ENCODE measurements at places on chromosomes 1 and 21.

GRCh38 chr1:207414606-207415108, 39.5 kb upstream of the CR2 start:
- no peak for DNase-seq

GRCh38 chr1:77831976-77832711, 52.7 kb downstream of the MIGA1 start:
- DNase-seq: no peak

GRCh38 chr1:107964336-107965109, 457 bp downstream of the VAV3 start:
- no peak for DNase-seq

DNA sequence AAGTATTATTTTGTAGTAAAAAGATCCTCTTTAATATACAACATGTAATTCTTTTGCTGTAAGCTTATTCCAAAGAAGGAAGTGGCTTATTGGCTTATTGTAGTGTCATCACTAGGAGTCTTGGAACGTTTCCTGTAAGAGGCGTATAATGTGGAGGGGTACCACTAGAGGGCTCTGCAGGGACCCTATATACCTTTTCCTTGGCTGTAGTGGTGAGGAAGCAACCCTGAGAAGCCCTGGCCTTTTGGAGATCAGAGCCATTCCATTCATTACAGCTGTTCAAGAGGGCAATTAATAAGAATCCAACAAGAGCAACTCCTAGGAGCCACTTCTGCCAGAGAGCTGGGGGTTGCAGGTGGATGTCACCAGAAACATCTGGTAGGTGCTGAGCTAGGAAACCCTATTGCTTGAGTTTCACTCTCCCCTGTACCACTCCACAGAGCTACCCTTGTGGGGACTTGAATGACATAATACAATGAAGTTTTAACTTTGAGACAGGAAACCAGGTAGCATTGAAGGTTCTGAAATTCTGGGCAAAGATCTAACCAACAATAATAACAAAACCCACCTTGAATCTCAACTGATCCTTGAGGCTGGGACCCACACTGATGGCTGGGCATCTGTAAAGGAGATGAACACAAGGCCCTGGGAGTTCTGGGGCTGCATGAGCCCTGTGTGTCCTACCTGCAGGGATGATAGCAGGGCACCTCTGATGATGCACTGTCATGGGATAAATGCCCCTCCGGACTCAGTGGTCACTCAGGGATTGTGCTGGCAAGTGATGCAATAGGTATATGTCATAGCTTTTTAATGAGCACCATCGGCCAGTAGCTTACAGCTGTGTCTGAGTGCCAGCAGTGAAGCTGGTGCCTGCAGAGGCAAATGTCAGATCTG, 160.2 kb upstream of the COA6 start:
- DNase-seq: no peak

GRCh38 chr1:167839009-167839408, 74.9 kb downstream of the ADCY10 start:
- no peak for DNase-seq

GRCh38 chr1:114756009-114756892, 1.5 kb downstream of the CSDE1 start:
- DNase-seq: no peak

DNA sequence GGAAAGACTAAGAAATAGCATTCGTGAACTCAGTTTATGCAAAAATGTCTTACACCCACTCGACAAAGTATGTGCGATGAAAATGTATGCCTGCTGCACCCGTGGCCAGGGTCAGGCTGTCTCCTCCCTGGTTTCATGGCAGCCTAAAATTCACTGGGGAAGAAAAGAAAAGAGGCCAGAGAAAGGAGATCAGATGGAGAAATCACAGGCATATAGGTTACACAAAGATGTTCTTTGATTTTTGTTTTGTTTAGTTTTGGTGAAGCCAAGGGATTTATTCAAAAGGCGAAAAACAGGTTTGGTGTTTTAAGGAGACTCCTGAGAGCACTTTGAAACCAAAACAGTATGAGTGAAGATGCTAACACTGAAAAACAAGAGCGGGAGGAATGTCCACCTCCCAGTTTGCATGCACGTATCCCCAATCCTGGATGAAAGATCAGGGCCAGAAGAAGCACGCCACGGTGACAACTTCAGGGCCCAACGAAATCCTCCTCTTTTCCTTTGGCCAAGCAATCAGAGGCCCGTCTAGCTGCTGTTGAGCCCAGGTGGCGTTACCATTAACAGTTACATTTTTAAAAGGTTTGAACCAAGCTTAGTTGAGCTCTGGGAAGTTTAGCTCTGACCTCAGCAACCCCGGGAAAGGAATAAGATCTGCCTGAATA, 992 bp upstream of the SSX2IP start:
- no peak for DNase-seq

- no peak for DNase-seq
Observed at GRCh38 chr1:52674497-52675384, 23.4 kb downstream of the COA7 start.

DNA sequence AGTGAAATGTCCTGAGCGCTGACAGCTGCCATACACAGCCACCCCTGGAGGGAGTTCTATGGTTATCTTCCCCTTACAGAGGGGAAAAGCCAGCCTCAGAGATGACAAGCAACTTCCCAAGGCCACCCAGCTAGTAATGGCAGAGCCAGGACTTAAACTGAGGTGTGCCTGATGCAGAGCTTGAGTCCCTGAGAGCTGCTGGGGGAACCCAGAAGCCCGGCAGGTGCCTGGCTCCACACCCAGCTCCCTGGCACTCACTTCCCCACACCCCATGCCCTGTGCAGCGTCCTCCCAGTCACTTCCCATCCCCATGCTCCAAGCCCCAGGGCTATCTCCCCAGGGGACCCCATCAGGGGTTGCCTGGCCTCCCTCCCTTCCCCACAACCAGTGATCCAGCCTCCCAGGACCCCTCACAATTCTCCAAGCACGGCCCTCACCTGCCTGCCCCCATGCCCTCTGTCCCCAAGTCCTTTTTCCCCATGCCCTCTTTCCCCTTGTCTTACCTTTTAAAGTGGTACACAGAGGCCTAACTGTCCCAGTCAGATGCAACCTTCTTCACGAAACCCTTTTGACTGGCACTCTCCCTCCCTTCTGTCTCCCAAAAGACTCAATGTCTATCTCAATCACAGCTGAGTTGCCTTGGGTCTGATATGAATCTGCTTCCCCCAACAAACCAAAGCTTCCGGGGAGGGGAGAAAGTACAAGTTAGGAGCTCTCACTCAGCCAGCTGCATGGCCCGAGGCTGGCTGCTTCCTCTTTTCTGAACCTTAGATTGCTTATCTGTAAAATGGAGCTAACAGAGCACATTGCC, 39.8 kb upstream of the LRP8 start:
- DNase-seq: no peak

DNA sequence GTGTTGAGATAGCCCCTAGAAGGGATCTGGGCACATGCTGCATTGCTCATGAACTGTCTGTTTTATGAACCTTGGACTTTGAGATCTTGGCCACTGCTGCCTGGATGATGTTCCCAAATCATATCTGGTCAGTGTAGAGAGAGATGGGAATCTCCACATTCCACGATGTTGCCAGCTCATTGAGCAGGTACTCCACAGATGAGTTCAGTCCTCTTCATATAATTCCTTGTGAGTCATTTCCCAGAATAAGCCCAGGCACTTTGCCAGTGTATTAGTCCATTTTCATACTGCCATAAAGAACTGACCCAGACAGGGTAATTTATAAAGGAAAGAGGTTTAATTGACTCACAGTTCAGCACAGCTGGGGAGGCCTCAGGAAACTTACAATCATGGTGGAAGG, 254.0 kb upstream of the RUNX1 start:
- DNase-seq: peak; percentile 90

- DNase-seq: no peak
Observed at GRCh38 chr1:153586347-153586746, 20.7 kb upstream of the S100A2 start.

GRCh38 chr1:242788771-242789170, 264.3 kb upstream of the PLD5 start:
- DNase-seq: no peak

GRCh38 chr1:167722152-167722869, 529 bp downstream of the MPZL1 start:
- no peak for DNase-seq

DNA sequence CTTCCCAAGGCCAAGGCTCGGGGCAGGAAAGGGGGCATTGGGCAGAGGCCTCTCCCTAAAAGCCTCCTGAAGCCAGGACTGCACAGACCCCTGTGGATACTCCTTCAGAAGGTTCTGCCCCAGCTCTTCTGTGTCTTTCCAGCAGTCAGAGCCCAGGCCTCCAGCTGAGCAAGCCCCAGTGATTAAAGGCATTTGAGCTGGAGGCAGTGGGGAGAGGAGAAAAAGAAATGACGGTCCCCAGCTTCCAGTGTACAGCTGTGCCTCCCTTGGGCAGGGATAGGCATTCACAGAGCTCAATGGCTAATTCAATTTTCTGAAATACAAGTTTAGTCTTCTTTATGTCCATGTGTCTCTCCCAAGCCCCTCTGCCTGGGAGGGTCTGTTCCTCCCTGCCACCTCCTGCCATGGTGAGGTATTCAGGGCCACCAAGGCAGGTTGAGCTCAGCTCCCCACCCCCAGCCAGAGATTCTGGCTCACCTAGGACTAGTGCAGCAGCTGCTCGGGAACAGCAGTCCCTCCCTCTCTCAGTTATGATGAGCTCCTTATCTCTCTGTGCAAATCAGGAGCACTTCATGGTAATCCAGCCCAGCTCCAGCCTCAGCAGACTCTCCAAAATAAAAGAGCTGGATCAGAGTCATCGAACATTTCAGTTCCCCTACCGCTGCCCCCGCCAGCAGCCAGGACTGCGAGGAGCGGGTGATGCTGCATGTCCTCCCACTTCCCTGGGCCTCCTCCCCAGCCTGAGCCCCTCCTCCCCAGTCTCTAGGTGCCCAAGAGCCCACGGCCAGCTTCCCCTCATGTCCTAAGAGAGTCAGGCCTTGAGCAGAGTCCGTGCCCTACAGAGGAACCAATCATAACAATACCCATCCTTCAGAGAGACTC, 208.4 kb upstream of the ZC3H12A start:
- no peak for DNase-seq

DNA sequence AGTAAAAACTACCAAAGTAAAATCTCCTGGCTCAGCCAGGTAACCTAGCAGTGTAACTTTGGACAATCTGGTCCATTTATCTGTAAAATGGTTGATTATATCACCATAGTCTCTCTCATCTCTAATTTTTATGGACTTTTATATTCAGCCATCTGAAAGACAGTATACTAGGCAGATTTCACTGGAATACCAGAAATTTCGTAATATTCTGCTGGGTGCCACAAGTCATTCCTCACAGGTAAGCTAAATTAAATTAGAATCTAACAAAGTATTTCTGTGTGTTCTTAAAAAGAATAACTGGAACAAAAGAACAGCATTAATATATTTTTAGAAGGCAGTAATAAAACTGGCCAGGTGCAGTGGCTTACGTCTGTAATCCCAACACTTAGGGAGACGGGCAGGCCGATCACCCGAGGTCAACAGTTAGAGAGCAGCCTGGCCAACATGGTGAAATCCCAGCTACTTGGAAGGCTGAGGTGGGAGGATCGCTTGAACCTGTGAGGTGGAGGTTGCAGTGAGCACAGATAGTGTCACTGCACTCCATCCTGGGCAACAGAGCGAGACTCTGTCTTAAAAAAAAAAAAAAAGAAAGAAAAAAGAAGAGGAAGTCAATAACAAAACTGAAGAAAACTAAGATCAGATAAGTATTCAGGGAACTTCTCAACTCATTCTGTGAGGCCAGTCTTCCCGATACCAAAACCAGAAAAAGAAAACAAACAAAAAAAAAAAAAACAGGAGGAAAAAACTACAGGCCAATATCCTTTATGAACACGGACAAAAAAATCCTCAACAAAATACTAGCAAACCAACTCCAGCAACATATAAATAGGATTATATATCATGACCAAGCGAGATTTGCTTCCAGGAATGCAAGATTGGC, 35.9 kb downstream of the PIK3R3 start:
- no peak for DNase-seq

DNA sequence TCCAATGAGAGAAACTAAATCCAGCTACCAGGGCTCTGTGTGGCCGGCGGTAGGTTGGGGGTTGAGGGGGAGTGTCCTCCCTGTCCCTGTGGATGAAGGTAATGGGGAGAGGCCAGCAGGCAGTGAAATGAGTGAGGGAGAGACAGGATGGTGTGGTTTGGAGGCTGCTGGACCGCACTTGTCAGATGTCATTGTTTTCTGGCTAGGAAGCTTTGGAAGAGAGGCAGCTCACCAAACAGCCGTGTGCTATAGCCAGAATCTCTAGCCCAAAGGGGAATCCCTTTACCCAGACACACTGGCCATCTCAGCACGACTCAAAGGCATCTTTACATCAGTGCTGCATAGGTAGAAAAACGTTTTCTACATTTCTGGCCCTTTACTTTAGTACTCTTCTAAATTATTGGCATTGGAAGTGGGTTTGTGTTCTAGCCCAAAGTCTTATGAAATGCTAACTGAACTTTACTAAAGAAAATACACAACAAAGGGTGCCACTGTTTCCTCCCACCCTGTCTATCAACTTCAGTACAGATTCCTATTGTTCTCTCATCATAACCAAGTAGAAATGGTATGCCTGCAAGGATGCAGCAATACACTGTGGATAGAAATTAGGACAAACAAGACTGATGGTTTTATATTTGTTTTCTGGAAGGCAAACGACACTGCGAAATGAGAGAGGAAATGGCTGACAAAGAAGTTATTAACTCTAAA, 95.9 kb upstream of the COA6 start:
- DNase-seq: no peak

- DNase-seq: no peak
Observed at GRCh38 chr1:10389271-10389973, 9.4 kb upstream of the PGD start.

DNA sequence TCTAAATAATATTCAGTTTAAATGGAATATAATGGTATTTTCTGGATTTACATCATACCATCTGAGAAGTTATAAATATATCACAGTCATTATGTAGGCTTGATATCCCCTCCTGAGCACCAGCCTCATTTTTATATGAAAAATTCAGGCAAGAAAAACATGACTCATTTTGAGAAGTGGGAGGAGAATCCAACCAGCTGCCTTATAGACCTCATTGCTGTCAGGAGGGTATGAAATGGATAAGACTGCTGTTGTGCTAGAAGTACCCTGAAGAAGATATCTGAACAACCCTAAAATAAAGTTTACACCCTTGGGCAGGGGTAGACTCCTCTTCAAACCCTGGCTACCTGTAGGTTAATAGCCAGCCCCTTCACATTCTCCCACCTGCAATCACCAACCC, 8.8 kb downstream of the GIPC2 start:
- DNase-seq: no peak

DNA sequence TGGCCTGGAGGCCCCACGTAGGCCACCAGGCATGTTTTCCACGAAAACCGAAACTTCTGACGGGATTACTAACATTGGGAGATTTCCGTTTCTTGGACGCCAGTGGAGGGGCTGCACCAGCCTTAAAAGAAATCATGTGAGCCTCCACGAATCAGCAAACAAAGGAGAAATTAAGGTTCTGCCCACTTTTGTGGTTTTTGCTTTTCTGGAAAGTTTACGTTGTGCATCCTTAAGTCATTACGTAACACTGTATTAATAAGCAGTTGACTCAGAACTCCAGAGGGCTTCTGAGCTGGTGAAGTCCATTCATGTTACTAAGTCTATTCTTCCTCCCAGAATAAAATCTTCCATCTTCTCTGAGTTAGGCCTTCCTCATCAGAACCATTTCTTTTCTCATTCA, 168.5 kb downstream of the PSMG1 start:
- peak; percentile 70 for DNase-seq

All from GM04504 (cell line).